ENCODE measurements at places on chromosomes 2 and 18.

DNA sequence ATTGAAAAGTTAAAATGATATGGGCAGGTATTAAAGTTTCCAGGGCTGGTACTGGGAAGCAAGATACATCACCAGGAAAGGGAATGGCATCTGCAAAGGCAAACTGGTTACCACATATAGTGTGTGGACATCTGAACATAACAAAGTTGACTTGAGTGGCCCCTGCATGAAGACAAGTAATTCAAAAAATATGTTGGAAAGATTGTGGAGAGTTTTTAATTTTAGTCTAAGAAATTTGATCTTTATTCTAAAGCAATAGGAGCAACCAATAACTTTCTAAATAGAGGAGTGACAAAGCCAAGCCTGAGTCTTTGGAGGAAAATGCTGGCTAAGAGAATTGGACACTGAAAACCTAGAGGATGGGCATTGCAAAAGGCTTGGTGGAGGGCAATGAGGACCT is 278.2 kb downstream of the ALK start:
- no peak for DNase-seq

- DNase-seq: no peak
Measured at GRCh38 chr18:39225373-39225772, 1659.8 kb upstream of the CELF4 start.

- no peak for DNase-seq
Measured at GRCh38 chr2:204135752-204136151, 199.2 kb downstream of the ICOS start.

DNA sequence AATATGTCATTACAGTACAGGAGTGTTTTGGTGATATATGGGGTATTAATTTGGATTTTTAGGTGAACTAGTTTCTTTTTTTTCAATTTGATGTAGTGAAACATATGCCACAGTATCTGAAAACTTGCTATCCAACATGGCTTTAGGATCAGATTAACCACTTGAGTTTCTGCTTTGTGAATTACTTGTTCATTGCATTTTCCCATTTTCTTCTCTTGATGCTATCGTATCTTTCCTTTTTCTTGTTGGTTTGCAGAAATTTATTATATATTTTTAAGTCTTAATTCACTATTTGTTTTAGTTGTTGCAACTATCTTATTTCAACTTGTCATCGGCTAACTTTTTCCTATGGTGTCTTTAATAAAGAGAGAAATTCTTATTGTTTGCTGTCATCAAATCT is 8.8 kb downstream of the IL36A start:
- no peak for DNase-seq

GRCh38 chr2:60438131-60438530 is 115.3 kb downstream of the BCL11A start:
- no peak for DNase-seq

DNA sequence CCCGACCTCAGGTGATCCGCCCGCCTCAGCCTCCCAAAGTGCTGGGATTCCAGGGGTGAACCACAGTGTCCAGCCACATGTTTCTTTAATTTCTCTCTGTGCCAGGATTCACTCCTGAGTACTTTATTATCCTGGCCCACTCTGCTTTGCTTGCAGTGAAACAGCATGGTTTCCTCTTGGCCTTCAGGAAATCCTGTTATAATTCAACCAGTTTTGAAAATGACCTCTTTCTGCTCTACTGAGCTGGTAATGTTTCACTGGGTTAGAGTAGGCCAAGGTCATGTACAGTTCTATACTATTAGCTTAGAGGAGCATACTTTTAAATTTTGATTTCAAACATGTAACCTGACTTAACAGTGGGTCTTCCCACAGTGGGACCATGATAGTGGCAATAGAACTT is 90.6 kb upstream of the PELI1 start:
- no peak for DNase-seq

- peak; percentile 53 for DNase-seq
Measured at GRCh38 chr2:70340761-70341476, 39.1 kb upstream of the FAM136A start.

DNA sequence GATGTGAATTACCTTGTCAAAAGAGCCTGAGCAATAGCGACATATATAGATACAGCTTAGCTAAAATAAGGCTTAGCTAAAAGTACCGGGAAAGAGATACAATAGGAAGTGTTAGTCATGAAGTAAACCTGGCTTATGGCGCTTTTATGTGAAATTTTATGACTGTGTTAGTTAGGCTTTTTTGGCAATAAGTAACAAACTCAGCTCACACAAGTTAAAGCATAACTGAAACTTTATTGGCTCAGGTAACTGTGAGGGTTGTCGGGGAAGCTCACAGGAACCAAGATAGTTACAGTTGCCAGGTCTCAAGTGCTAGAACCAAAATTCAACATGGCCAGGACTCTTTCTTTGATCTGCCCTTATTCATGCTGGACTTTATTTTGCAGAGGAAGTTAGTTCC is 925.0 kb upstream of the GYPC start:
- no peak for DNase-seq

DNA sequence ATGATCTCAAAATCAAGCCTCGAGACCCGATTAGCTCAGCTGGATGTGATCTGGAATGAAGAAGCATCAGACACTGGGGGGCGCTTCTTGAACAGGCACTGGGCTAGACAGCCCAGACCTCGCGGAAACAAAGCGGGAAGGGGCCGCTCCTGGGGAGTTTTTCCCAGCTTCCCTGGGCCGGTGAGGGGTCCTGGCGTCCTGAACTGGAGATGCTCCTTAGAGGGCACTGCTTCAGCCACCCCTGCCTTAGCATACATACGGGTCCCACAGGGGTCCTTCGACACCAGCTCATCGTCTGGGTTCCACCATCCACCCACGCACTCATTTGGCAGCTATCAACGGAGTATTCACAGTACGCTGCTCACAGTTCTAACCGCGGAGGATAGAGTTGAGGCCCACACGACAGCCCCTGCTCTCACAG is 146.7 kb downstream of the TSN start:
- no peak for DNase-seq

- no peak for DNase-seq
Measured at GRCh38 chr2:152462779-152463178, 127.8 kb downstream of the FMNL2 start.

- DNase-seq: no peak
Measured at GRCh38 chr18:29002747-29003146, 825.8 kb upstream of the CDH2 start.

GRCh38 chr2:234291765-234292204 is 205.1 kb downstream of the ARL4C start:
- DNase-seq: peak; percentile 31

DNA sequence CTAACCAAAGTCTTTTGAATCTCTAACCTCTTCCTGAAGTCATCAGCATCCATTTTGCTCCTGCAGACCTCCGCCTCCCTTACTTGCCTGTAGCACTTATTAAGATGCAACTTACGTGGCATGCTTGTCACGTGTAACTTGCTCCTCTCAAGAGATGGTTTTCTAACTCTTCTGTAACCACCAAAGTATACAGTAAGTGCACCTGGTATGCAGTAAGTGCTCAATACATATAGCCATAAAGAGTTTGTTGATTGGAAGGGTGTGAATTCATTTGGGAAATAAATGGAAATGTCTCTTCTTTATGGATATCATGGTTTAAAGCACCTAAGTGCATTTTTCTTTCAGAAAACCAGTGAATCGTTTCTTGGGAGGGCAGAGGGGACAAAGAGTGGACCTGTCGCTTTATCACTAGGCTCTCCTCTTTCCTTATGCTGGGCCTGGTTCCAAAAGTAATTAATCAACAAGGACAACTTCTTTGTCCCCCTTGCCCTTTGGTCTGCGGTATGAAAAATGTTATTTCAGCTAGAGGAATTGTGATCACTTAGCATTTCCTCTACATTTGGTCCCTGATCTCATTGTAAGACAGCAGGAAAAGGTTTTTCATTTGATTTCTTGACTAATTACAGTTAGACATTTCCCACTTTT is 370.0 kb upstream of the SPRED2 start:
- no peak for DNase-seq

DNA sequence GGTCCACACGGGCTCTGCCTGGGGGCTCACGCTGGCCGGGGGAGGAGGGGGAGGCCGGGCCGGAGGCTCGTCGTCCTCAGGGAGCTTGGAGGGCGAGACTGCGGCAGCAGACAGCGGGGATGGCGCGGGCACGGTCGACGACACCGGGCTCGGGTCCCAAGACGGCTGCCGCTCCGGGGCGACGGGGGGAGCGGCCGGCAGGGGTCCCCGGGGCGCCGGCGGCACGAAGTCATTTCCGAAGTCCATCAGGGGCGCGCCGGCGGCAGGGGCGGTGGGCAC is 491 bp downstream of the RTN4 start:
- no peak for DNase-seq

GRCh38 chr2:71261534-71261933 is 34.6 kb upstream of the PAIP2B start:
- no peak for DNase-seq

DNA sequence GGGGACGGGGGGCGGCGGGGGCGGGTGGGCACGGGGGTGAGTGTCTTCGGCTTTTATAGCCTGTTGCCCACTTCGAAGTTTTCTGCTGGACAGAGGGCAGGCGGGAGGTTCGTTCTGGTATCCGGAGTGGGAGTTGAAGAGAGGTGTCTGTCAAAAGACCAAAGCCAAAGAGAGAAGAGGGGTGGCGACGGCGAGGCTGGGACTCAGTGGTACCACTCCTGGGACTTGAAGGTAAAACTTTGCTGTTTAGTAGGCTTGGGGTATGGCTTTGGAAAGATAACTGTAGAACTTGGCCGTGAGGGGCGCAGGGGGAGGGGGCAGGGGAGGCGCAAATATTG is 215.8 kb upstream of the DTNA start:
- DNase-seq: no peak

- no peak for DNase-seq
Measured at GRCh38 chr2:96153991-96154431, 8.8 kb upstream of the DUSP2 start.
